ENCODE measurements at places on chromosomes 11 and 22. TPM values are rescaled to one million over a fixed set of nuclear protein-coding genes. Genes with fewer than 3 reads are reported as not detected.

GRCh38 chr11:43523632-43524031 lies 156.9 kb upstream of the HSD17B12 start:
- no peaks in the 10 kb centered on the region for H3K27me3 ChIP-seq
- H3K36me3 ChIP-seq = no peaks in the 10 kb centered on the region
- H3K4me1 ChIP-seq = no peaks in the 10 kb centered on the region
- no peak overlapping the region for H3K4me3 ChIP-seq
- DNase-seq = no peak
- no peak overlapping the region for H3K27ac ChIP-seq

GRCh38 chr11:112761911-112762706 lies 199.1 kb upstream of the NCAM1 start:
- no peaks in the 10 kb centered on the region for H3K4me1 ChIP-seq
- no peak for DNase-seq
- H3K27me3 ChIP-seq = no peaks in the 10 kb centered on the region
- H3K4me3 ChIP-seq = no peak overlapping the region
- no peaks in the 10 kb centered on the region for H3K36me3 ChIP-seq
- H3K27ac ChIP-seq = no peak overlapping the region

- peak overlapping the region; percentile 36 for H3K4me3 ChIP-seq
- H3K36me3 ChIP-seq = no peaks in the 10 kb centered on the region
- DNase-seq = no peak
- peaks cover 84% of the 10 kb centered on the region for H3K27me3 ChIP-seq
These were observed 100.6 kb upstream of the HSD17B12 start for GRCh38 chr11:43579919-43580276.

DNA sequence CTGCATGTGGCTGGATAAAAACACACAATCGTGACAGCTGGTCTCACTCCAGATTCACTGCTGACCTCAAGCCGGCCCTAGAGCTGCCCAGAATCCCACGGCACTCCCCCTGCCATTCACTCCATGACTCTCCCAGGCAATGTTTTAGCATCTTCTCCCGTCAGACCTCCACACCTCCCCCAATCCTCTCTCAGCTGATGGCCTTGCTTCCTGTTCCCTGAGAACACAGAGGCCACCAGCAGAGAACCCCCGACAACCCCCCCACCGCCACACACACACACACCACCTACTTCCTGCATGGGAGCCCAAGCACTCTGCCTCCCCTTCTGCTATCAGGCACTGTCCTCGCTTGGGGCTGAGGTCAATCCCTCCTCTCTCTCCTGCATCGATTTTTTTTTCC lies 9.3 kb downstream of the TNKS1BP1 start:
- H3K27ac ChIP-seq = no peak overlapping the region
- H3K4me3 ChIP-seq = no peak overlapping the region
- H3K27me3 ChIP-seq = no peaks in the 10 kb centered on the region
- H3K4me1 ChIP-seq = peaks cover 19% of the 10 kb centered on the region
- peaks cover 13% of the 10 kb centered on the region for H3K36me3 ChIP-seq
- DNase-seq = peak; percentile 54

GRCh38 chr11:75066061-75066460 lies 30.6 kb downstream of the OR2AT4 start:
- H3K27ac ChIP-seq = no peak overlapping the region
- H3K27me3 ChIP-seq = no peaks in the 10 kb centered on the region
- no peak overlapping the region for H3K4me3 ChIP-seq
- no peaks in the 10 kb centered on the region for H3K36me3 ChIP-seq
- DNase-seq = no peak
- H3K4me1 ChIP-seq = no peaks in the 10 kb centered on the region

CDC42BPG gene
- polyA plus RNA-seq = 7.4 TPM

GRCh38 chr22:29352778-29353177 lies 35.6 kb downstream of the AP1B1 start:
- H3K4me1 ChIP-seq = no peaks in the 10 kb centered on the region
- no peak overlapping the region for H3K27ac ChIP-seq
- H3K4me3 ChIP-seq = no peak overlapping the region
- DNase-seq = no peak
- no peaks in the 10 kb centered on the region for H3K27me3 ChIP-seq
- peaks cover 90% of the 10 kb centered on the region for H3K36me3 ChIP-seq

GRCh38 chr11:106794058-106794457 lies 224.2 kb downstream of the GUCY1A2 start:
- H3K4me3 ChIP-seq = no peak overlapping the region
- DNase-seq = no peak
- H3K36me3 ChIP-seq = no peaks in the 10 kb centered on the region
- H3K27me3 ChIP-seq = no peaks in the 10 kb centered on the region
- H3K4me1 ChIP-seq = no peaks in the 10 kb centered on the region

- peaks cover 4% of the 10 kb centered on the region for H3K4me1 ChIP-seq
- H3K27me3 ChIP-seq = peaks cover 2% of the 10 kb centered on the region
- peak overlapping the region; percentile 81 for H3K4me3 ChIP-seq
These were observed 523 bp upstream of the ARHGAP42 start for GRCh38 chr11:100686476-100687053.

DNA sequence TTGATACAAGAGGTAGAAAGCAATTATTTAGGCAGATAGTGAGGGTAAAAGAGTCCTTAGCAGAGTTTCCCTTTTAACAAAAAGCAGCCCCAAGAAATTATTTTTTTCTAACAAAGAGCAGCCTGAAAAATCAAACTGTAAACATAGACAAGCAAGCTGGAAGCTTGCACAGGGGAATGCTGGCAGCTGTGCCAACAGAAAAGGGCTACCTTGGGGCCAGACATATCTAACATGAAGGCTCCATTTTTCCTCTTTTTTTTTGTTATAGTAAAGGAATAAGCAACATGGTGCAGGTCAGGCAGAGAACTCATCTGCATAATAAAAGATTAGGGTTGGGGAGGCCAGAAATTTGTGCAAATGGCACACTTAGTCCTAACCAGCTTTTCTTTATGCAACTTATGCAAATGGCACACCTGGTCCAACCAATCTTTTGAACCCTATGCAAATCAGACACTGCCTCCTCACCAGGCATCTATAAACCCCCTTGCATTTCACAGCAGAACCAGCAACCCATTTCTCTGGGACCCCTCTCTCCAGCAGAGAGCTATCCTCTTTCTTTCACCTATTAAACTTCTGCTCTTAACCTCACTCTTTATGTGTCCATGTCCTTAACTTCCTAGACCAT lies 41.8 kb downstream of the PDGFD start:
- H3K4me1 ChIP-seq = no peaks in the 10 kb centered on the region
- no peaks in the 10 kb centered on the region for H3K27me3 ChIP-seq
- H3K27ac ChIP-seq = no peak overlapping the region
- H3K36me3 ChIP-seq = no peaks in the 10 kb centered on the region

DNA sequence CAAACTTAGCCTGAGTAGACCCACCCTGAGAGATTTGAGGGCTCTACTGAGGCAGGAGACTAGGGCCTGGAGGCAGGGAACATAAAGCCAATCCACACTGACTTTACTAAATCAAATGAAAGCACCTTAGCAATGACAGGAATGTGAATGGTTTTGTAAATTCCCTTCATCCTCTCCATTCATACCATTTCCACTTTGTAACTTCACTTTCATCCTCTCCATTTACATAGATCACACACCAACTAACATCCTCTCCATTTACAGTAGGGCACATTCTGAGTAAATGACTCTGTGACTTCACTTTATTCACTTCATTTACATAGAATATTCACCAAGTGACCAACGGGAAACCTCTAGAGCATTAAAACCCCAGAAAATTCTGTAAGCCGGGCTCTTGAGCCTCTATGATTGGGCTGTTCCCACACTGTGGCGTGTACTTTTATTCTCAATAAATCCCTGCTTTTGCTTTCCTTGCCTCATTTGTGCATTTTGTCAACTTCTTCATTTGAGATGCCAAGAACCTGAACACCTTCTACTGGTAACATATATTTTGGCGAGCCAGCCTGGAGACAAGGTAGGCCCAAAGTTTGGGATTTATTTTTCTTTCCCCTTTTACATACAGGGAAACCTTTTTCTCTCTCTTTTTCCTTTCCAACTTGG lies 82.9 kb downstream of the PIWIL4 start:
- no peak overlapping the region for H3K27ac ChIP-seq
- no peak overlapping the region for H3K4me3 ChIP-seq
- no peaks in the 10 kb centered on the region for H3K4me1 ChIP-seq
- DNase-seq = no peak

C22orf31 gene
- 0.80 TPM for polyA plus RNA-seq

- no peak overlapping the region for H3K4me3 ChIP-seq
- no peak for DNase-seq
- H3K36me3 ChIP-seq = no peaks in the 10 kb centered on the region
- peaks cover 17% of the 10 kb centered on the region for H3K4me1 ChIP-seq
These were observed 2.6 kb downstream of the BMAL1 start for GRCh38 chr11:13280092-13280722.

GRCh38 chr11:72718101-72718501 lies 34.1 kb downstream of the ARAP1 start:
- no peak overlapping the region for H3K27ac ChIP-seq
- DNase-seq = no peak
- no peak overlapping the region for H3K4me3 ChIP-seq
- peaks cover 41% of the 10 kb centered on the region for H3K36me3 ChIP-seq
- no peaks in the 10 kb centered on the region for H3K27me3 ChIP-seq

ARHGEF17 gene
- 8.9 TPM for polyA plus RNA-seq

DNA sequence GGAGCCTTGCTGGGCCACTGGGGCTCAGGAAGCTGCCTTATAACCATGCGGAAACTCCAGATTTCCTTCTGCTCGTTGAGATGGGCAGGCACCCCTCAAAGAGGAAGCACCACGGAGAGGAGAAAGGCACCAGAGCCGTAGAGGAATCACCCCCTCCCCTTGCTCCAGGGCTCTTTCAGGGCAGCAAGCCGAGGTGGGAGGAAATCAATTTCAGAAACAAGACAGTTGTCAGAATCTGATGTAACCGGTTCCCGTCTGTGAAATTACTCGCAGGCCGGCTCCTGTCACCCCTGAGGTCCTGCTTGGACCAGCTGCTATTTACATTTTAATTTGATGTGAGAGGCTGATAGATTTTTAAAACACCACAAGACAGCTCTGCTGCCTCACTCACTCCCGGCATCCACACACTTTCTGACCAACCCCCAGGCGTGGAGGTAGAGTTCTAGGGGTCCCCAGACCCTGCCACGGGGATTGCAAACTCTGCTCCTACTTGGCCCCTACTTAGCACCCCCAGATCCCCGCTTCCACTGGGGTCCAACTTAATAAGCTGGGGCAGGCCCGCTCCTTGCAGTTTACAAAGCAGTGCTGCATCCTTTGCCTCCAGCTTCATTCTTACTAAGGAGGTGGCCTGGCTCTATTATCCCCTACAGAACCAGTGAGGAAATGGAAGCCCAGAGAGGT lies 162.5 kb downstream of the CEP164 start:
- H3K36me3 ChIP-seq = no peaks in the 10 kb centered on the region
- DNase-seq = no peak
- H3K27me3 ChIP-seq = peaks cover 29% of the 10 kb centered on the region
- H3K4me3 ChIP-seq = no peak overlapping the region
- H3K27ac ChIP-seq = no peak overlapping the region

CENPM gene
- 13.1 TPM for polyA plus RNA-seq

DNA sequence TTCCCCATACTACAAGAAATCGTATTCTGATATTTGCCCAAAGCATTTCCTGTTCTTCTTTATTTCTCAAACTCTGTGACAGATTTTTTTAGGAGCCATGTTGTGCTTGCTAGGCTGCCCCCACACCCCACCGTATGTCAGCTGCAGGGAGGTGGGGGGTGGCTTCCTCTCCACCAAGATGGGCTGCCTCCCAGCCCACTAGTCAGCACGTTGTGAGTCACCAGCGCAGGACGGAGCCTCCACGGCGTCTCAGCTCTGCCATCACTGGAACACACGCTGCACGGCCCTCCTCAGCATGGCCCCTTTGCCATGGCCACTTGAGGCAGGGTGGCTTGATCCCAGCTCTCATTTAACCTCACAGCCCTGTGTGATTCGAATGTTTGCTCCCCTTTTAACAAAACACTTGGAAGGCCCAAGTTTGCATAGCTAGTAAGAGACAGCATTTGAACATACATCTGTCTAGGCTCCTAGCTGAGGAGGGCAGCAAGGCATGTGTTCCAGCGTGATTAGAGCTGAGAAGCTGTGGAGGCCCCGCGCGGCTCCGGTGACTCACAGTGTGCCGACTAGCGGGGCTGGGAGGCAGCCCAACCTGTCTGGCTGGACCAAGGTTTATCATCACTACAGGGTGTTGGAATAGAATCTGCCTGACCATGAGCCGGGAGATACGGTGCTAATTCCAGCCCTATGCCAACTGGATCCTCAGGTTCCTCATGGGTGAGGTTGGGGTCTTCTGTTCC lies 180.7 kb upstream of the NCAM1 start:
- no peak for DNase-seq
- no peak overlapping the region for H3K4me3 ChIP-seq
- no peak overlapping the region for H3K27ac ChIP-seq
- no peaks in the 10 kb centered on the region for H3K4me1 ChIP-seq
- H3K27me3 ChIP-seq = no peaks in the 10 kb centered on the region
- H3K36me3 ChIP-seq = no peaks in the 10 kb centered on the region

MMP8 gene
- polyA plus RNA-seq = 2.4 TPM

DNA sequence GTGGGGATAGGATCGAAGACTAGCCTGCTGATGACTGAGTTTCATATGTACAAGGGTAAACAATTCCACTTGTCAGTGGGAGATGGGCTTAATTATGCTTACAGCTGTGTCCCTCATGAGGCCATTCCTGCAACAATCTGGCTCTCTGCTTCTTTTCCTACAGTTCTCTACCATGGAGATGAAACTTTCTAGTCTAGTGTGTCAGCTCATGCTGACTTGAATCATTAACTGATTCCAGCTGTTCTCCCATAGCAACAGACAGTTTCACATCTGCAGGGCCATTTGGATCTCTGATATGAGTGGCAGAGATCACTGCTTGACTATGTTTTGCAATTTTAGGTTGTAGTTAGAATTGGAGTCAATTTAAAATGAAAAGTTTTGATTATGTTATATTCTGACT lies 1251.7 kb upstream of the RAG2 start:
- DNase-seq = no peak
- H3K4me1 ChIP-seq = no peaks in the 10 kb centered on the region
- H3K4me3 ChIP-seq = no peak overlapping the region
- no peaks in the 10 kb centered on the region for H3K27me3 ChIP-seq
- no peak overlapping the region for H3K27ac ChIP-seq

DNA sequence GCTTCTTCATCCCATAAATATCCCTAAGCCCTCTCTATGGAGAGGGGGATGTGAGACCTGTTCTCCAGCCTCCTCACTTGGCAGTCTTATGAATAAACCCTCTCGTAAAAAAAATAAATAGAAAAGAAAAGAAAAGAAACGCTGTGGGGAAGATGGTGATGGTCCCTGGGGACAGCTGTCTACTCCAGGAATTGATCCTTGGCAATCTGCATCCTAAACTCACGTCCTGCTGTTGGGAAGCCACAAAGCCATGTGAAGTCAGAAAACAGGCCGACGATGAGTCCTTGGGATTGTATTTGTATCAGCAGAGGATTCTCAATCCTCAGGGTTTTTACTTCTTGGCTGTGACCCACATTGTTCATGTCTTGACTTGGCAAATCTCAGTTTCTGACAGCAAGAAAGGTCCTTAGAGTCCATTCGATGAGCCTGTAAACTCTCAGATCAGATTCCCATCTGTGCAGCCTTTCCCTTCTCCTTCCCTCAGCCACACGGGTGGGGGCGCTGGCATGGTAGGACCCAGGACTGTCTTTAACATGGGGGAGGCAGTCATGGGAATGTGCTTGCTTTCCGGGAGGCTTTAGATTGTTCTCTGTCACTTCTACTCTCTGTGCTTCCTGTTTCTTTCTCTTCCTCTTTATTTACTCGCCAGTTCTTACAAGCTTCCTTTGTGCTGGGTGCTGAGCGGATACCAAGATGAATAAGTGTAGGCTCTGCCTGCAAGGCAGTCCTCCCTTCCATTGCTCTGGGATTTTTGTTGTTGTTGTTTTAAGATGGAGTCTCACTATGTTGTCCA lies 24.9 kb downstream of the TCP11L1 start:
- H3K36me3 ChIP-seq = peaks cover 33% of the 10 kb centered on the region
- H3K27me3 ChIP-seq = no peaks in the 10 kb centered on the region
- H3K27ac ChIP-seq = no peak overlapping the region
- no peak overlapping the region for H3K4me3 ChIP-seq
- H3K4me1 ChIP-seq = peaks cover 36% of the 10 kb centered on the region
